ENCODE measurements at places on chromosomes 7 and 10. TPM values are rescaled to one million over a fixed set of nuclear protein-coding genes. Genes with fewer than 3 reads are reported as not detected.
A peak's percentile ranks its signal among the peaks of the same experiment; 100 is the strongest.

DNA sequence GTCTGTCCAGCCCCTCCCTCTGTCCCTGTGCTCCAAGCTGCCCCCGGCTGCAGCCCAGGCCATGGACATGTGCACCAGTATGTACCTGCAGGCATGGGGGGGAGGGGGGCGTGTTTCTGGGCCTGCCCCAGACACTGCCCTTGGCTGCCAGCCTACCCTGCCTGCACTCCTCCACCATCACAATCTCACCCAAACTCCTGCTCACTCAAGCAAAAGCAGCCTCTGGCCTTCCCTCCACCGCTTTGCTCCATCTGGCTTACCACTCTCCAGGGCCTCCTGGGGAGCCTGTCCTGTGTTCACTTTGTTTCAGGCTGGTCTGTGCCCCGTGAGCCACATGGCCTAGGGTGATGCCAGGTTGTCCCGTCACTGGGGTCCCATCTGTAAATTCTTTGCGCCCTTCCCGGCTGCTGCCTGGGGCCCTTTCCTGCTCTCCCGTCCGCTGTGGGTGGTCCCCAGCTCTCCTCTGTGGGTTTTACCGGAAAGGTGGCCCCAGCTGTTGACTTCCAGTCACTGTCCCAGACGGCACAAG is 33.3 kb upstream of the PPIF start:
- DNase-seq, result no peak

- DNase-seq, result no peak
Measured at GRCh38 chr7:42345478-42346299, 108.7 kb upstream of the GLI3 start.

GRCh38 chr10:132634947-132635271 is 97.3 kb downstream of the INPP5A start:
- DNase-seq, result no peak

DNA sequence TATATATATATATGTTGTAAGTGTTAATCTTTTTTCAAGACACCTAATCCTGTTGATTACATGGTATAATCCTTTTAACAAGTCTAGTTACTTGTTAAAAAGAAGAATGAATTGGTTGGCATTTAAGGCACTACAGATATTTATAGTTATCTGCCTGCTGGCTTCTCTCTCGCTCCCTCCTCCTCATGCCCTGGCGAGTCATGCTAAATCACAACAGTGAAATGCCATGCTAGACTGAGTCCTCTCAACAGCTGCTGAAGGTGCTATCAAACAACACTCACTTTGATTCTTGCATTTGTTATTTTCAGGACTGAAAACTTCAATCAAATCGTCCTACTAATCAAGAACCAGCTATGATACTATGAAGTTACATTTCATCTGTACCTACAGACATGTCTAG is 15.4 kb downstream of the NRAP start:
- no peak for DNase-seq

- no peak for DNase-seq
Measured at GRCh38 chr10:63578501-63578900, 57.3 kb downstream of the REEP3 start.

- no peak for DNase-seq
Measured at GRCh38 chr7:81925530-81925929, 155.7 kb upstream of the HGF start.

DNA sequence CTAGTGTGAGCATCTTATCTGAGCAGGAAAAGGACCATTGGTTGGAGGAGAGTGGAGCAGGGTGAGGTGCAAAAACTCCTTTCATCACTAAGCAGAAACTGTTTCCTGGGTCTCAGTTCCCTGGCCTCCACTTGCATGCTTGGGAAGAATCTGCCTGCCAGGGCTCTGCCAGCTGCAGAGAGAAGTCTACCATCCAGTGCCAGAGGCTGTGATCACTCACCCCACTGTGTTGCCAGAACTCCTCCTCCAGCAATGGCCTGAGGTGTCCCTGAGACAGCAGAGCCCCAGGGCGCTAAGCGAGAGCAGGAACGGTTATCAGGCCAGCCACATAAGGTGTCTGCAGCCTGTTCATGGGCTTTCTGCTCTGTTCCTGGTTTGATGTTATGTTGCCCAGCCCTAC is 991.4 kb downstream of the CCSER2 start:
- no peak for DNase-seq

DNA sequence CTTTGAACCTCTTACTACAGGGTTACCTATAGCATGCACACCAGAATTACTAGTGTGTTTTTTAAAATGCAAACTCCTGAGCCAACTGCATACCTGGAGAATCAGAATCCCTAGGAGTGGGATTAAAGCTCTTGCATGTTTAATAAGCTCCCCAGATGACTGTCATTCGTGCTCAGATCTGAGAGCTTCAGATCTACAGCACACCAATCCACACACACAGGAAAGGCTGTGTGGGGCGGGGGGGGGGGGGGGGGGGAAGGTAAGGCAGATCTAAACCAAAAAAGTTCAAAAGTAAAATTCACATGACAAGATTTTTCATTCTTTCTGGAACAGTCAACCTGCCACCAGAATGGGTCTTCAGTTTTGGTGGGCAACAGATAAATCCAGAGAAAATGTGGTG is 5.5 kb downstream of the FAM3C start:
- no peak for DNase-seq

DNA sequence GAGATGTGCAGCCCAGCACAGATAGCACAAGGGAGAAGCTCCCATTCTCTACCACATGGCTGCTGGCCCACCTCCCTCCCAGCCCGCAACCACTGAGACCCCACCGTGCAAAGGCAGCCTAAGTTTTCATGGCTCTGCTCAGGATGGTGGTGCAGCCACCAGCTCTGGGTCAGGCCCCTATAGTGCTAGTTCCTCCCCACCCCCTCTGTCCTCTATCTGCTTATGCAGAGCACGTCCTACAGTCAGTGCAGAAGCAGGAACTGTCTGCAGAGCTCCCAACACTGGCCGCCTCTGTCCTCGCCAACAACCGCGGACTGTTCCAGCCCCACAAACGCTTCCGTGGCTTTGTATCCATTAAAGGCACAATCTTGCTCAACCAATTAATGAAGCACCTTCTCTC is 278.9 kb downstream of the GRID1 start:
- DNase-seq, result no peak

DNA sequence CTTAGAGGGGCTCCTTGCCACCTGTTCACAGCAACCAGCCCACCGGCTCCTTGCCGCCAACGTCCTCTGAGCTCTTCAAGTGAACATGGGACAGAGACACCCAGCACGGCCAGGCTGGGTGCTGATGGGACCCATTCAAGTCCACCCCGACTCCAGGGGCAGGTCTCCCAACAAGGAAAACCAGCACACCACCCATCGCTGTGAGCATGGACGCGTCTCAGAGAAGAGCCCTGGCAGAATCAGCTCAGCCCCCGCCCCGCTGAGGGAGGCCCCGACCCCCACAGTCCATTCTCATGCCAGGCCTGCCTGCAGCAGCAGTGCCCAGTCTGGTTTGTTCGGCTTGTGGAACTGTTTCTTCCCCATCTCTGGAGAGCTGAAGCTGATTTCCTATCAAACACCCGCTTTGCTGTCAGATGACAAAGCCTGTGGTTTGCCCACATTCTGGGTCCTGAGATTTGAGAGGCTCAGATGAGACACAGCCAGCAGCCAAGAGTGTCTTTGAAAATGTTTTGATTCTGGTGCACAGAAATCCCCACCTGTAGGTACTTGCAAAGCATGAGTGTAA is 216.6 kb downstream of the ZMYND11 start:
- no peak for DNase-seq

- DNase-seq, result no peak
Measured at GRCh38 chr7:154469652-154470051, 417.5 kb downstream of the DPP6 start.

DNA sequence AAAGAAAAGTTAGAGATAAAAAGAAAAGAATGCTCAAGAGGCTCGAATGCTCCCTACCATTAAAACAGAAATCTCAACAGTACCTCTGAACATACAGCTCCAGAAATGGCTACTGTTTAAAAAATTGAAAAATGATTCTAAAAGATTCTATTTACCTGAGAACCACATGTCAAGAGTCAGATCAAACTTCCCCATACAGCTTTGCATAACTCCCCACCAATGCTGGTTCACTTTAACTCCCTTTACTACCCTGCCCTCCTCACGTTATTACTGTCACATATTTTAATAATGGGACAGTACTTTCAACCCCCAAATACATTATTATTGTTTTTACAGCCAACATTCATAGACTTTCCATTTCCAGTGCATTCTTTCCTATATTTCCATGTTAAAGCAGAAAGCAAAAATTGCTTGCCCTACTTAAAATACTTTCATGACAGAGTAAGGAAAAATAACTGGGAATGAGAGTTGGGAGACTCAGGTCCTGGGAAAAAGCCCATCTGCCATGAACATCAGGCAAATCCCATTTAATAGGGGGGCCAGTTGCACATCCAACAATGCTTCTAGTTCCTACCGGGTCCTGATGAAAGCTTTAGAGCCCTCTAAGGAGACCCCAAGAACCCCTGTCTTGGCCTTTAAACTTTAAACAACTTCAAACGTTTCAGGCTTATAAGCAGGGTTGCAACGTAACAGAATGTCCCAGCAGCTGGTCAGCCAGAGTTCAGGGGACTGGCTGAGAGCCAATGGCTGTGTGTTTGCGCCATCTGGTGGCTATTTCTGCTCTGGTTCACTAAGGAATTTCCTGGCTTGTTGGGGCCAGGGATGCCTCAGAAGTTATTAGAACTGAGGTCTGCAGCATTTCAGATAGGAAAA is 247.4 kb downstream of the ELMO1 start:
- peak; percentile 70 for DNase-seq

DNA sequence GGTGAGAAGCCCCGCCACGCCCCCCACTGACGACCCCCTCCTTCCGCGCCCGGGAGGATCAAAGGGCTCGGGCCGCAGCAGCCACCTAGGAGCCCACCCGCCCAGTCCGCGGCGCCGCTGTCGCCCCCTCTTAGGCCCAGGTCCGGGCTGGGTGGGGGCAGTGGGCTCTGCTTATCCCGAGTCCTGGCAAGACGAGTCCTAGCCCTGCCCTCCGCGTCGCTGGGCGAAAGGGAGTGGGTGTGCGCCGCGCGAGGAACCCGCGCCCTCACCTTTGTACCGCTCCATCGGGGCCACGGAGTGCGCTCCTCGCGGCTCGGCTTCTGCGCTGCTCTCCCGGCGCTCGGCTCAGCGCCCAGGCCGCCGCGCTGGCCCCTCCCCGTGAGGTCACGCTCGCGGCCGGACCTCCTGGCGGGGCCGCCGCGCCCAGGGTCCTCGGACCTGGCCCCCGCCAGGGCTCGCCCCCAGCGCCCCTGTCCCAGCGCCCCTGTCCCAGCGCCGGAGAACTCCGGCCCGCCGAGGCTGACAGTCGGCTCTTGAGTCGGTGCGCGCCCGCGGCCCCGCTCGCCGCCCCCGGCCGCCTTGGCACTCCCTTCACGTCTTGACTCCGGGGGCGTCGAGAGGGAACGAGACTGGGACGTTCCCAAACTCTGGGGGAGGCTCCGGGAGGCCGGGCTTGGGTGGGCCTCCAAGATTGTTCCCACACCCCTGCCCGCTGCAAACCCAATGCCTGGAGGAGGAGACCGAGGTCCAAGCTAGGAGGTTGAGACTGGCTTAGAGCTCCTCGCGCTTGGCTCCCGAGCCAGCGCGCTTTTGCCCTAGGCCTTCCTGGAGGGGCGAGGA is at the start of gene AFAP1L2:
Gene AFAP1L2 (minus strand): TSS at position 332 of the 840 bp plus-strand sequence. CDS start 47 bp downstream, at position 285.
- DNase-seq, result no peak

GRCh38 chr10:86663576-86664339 is 4.6 kb upstream of the LDB3 start:
- no peak for DNase-seq

Gene BTBD16
- total RNA-seq, result not detected

Gene PDIA4
- total RNA-seq, result 159 TPM

All from natural killer cell treated with Interleukin-12 subunit alpha and Interleukin-12 subunit beta and Interleukin-15 and Interleukin-18, amount 100 ng/mL, for 72 hours (primary cell).